Panc1 (cell line): ENCODE measurements at places on chromosomes 3 and 15. TPM values are rescaled to one million over a fixed set of nuclear protein-coding genes. Genes with fewer than 3 reads are reported as not detected.

DNA sequence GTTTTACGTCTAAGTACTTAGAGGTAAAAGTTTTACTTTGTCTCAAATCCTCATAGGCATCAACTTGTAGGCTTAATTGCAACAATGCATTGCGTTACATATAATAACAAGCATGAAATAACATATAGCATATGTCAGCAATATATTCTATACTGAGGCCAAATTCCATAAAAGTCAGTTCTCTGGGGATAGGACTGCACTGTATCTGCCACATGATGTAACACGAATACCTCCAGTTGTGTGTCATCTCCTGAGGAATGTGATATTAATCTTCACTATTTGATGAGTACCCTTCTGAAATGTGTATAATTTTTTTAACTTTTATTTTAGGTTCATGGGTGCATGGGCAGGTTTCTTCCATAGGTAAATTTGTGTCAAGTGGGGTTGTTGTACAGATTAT, 126.4 kb downstream of the IMPG2 start:
- DNase-seq: no peak

- DNase-seq: no peak
Measured at GRCh38 chr3:100087198-100087597, 27.1 kb downstream of the FILIP1L start.

DNA sequence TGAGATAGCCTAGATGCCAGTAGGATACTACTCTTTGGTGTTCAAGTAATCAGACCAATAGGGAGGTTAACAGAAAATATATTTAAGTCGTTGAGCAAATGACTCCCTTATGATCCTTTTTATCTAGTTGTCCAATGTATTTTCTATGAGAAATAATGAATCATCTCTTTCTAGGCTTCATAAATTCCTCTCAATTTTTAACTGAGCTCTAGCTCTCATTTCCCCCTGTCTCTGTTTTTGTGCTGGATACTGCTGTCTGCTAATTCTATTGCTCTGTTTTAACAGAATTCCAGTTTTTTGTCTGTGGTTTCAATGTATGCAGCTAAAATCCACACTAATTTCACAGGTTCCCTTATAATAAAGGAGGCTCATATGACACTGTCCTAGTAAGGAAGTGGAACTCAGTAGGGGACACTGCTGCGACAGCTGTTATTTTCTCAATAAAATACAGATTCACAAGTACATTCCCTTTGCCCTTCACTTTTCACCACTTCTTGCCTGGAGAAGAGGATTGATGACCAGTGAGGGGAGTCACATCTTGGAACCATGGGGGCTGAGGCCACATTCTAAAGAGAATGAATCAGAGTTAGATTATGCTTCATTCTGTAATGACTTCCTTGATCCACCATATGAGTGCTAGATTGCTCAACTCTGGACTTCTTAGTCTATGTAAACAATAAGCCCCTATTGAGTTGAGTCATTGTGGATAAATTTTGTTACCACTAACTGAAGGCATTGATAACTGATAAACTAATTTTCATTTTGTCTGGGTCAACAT, 558.7 kb upstream of the KCNMB2 start:
- DNase-seq: no peak

IDH2 gene
- 197 TPM for total RNA-seq

- peak; percentile 84 for DNase-seq
Measured at GRCh38 chr3:185537369-185537970, 14.9 kb downstream of the LIPH start.

DNA sequence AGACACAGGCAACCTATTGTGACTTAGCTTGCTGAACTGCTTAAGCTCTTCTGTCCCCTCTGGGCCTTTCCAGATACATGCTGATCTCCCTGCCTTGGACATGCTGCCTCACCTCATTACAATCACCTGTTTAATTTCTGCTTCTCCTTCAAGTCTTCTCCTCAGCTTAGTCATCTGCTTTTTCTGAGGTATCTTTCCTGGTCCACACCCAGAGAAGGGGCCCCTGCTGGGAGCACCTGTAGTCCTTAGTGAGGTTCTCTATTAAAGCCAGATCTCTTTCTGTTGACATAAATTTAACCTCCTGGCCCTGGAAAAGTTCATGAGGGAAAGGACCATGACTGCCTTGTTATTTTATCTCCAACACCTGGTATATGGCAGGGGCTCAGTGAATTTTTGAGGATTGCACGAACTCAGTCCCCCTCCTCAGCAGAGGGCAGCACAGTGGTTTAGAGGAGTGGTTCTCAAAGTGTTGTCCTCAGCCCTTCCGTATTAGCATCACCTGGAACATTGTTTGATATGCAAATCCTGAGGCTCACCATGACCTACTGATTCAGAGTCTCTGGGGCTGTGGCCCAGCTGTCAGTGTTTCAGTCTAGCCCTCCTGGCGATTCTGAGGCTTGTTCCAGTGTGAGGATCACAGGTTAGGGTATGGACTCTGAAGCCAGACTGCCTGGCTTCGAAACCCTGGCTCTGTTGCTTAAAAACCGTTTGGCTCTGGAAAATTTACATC, 12.7 kb downstream of the COL6A6 start:
- DNase-seq: no peak

DNA sequence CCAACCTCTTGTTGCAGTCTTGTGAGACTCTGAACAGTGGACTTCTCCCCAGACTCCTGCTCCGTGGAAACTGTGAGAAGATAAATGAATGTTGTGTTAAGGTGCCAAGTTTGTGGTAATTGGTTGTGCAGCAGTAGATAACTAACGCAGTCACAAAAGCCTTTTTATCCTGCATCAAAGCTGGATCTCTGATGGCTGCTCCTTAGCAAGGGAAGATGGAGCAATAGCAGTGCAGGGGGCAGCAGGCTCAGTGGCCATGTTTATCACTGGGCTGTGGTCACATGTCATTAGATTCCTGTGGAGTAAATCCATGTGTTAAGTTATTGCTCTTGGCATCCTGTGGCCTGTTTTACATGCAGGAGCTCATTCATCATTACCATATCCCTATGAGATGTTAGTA, 13.5 kb downstream of the CMTM7 start:
- no peak for DNase-seq

ASB14 gene
- not detected for total RNA-seq

DNA sequence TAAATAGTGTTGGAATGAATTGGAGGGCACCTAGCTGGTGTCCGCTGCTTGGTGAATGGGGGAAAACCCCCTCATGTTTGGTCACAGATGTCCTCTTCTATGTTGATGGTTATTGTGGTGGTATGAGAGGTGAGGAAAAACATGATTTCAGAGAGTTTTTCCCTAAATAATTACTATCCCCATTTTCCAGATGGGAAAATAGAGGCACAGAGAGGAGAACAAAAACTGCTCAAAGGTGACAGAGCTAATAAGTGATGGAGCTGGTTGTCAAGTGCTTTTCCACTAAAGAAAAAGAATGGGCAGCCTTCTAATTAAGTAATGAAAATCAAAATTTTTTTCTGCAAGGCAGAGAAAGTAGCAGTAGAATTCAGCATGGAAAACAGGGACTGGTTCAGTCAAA, 30.2 kb upstream of the CFAP161 start:
- no peak for DNase-seq

GRCh38 chr3:185540695-185541094, 11.7 kb downstream of the LIPH start:
- no peak for DNase-seq

TTLL13 gene
- 0.39 TPM for total RNA-seq

GRCh38 chr3:15810702-15811101, 12.9 kb upstream of the ANKRD28 start:
- no peak for DNase-seq

DNA sequence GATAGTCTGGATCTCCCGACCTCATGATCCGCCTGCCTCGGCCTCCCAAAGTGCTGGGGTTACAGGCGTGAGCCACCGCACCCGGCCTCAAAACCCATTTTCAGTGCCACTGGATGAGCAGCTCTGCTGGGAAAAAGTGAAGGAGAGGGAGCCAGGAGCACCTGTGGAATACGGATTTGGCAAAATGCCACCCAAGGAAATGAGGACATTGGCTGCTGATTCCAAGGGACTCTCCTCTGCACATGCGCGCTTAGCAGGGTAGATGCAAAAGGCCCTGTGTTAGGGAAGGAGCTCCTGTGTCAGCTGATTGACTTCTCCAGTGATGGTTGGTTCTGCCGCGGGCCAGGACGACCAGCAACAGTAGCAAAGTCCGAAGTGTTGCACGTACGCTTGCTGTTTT, 43.4 kb upstream of the IGF1R start:
- DNase-seq: no peak

GRCh38 chr3:129106866-129107565, 14.6 kb downstream of the RAB43 start:
- no peak for DNase-seq

DNA sequence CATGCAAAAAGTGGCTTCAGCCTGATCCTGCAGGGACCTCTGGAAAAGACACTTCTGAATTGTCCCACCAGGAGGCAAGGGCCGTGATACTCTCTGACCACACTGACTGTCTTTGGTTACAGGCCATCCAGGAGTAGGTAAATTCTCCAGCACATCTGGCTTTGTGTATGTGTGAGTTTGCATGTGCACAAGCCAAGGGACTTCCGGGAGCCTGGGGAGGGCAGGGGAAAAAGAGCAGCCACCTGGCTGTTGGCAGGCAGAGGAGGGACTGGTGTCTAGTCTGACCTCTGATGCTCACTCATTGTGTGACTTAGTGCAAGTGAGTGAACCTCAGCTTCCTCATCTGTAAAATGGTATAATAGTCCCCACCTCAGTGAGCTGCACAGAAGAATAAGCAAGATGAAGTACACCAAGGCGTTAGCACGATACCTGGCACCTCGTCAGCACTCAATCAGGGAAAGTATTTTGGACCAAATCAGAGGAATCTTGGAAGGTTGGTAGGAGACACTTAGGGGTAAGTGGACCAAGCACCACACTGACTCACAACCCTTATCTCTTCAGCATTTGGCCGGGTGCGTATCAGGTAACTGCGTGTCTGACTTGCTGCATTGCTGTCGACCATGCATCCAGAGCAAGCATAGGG, 19.1 kb downstream of the KLHL6 start:
- DNase-seq: no peak

DNA sequence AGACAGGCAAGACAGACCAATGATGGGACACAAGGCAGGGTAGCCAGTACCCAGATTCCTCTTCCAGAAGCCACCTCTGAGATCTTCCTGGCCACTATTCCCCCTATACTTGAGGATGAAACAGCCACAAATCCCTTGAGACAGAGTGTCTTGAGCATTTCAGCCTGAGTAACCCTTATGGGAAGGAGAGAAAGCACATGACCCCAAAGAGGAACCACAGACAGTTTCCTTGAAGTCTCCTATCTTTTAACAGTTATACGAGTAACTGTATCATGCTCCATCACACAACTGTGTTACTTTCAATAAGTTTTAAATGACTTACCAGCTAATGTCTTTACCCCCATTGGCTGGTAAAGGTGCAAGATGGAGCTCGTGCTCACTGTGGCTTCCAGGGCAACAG, 9.3 kb downstream of the VIPR1 start:
- DNase-seq: no peak
